Activated T-helper 9 cell treated with anti-CD3 and anti-CD28 coated beads, Interleukin-2, amount 50 U/mL, for 16 hours (primary cell): ENCODE measurements at places on chromosomes 12 and 14.

DNA sequence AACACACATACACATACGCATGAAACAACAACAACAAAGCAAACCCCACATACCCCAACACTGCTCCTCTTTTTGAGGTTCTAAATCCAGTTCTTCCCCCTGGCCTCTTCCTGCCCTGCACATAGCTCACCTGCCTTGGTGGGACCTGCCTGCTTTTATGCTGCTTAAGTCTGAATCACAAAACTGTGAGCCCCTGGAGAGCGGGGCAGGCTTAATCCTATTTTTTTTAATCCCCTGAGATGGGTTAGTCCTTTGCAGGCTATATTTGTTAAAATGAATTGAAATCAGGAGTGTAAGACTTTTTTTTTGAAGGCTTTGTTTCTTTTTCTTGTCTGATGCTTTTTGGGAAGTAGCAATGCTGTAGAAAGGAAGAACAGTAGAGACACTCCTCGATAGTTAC is 84.6 kb upstream of the MAX start:
- no peak for DNase-seq

DNA sequence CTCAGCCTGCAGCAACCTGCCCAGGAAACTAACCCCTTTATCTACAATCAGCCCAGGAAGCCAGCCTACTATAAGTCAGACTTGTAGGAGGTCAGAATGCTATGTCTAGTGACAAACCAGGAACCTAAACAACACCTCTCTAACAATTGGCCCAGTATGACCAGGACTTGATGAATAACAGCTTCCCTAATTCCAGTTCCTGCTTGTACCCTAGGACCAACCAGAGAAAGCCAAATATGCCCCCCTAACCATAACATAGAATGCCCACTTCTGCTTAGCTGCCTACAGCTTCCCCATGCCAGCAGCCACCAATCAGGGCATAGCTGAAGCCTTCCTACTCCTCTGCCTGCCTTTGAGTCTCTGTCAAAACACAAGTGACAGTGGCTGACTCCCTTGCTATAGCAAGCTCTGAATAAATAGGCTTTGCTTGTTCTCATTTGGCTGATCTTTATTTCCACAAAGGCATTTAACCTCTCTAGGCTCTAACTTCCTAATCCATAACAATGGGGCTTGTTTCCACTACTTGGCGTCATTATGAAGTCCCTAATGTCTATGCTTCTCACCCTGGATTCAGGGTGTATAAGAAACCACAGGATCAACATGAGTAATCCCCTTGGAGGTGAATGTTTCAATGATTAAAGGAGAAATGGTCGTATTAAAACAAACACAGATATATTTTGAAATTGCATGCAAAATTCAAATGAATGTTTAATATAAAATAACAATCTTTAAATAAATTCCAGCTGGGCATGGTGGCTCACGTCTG is 220.2 kb downstream of the ANO6 start:
- no peak for DNase-seq

GRCh38 chr12:108879615-108880254 is at the start of gene DAO:
TSS of gene DAO (plus strand) at chr12:108880092. CDS start at chr12:108885007, 4,915 bp downstream.
- no peak for DNase-seq

GRCh38 chr12:114480337-114481199 is 74.6 kb upstream of the TBX5 start:
- DNase-seq = no peak

GRCh38 chr14:28468191-28469151 is 298.1 kb upstream of the FOXG1 start:
- DNase-seq = no peak

DNA sequence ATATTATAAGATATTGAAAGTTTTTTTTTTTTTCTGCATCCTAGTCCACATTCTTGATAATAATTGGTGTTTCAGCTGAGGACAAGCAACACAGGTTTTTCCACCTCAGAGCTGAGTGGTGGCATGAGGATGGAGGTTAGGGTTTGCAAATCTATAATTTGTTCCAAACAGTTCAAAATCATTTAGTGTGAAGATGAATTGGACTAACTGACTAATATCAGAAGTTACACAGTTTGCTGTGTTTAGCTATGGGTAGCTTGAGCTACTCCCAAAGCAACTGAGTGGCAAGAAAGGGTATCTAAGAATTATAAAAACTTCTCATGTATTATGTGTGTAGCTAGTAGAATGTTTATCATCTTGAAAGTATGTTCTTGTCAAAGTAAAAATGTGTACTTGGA is 17.1 kb downstream of the EID3 start:
- DNase-seq = no peak

DNA sequence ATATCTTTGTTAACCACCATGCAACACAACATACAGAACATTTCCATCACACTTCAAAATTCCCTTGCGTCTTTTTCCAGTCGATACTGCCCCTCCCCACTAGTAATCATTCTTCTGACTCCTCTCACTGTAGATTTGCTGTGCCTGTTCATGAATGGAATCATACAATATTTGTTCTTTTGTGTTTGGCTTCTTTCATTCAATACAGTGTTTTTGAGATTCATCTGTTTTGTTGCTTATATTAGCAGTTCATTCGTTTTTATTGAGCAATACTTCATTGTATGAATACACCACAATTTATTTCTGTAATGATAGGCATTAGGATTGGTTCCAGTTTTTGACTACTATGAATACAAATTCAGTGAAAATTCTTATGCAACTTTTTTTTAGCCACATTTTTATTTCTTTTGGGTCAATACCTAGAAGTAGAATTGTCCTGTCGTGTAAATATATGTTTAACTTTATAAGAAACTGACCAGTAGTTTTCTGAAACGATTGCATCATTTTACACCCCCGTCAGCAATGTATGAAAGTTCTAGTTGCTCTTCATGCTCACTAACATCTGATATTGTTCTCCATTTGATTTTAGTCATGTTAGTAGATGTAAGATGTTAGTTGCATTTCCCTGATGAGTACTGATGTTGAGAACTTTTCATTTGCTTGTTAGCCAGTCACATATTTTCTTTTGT is 127.5 kb downstream of the TGFB3 start:
- no peak for DNase-seq

DNA sequence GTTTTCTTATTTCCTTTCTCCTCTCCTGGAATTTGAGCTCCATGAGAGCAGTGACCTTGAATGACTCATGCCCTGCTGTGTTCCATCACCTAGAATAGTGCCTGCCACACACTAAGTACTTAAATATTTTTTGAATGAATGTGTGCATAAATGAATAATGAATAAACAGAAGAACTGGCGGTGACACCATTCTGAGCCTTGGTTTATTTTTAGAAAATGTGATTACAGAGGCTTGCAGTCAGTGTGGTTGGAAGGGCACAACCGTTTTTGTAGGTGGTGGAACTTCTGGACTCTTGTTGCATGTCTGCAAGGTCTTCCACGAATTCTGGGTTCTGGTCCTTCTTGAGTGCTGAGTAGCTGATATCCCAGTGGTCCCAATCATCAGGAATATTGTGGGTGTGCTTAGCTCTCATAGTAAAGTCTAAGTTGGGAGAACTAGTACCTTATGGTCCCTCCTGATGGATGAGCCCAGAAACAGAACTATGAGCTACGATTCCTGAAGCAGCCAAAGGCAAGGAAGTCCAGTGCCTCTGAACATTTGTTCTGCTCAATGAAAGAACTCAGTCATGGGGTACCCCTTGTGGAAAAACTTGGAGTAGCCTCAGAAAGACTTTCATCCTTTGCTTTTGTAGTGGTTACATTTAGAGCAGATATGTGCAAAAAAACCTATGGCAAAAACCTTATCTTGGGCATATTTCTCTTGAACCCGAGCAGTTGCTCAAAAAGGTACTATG is 28.8 kb upstream of the BHLHE41 start:
- DNase-seq = no peak

DNA sequence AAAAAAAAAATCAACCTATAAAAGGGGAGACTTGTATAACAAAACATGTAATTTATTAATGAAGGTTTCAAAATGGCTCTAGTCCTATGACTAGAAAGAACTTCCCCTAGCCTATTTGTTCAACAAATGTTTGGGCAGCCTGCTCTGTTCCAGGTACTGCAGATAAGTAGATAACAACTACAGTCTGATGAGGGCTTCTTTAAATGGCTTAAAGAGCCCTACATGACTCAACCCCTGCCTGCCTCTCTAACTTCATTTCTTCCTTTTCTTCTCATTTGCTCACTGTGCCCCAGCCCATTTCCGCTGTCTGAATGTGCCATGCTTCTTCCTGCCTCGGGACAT is 21.5 kb downstream of the ALDH6A1 start:
- DNase-seq = no peak
